Anterior cingulate cortex (tissue), 58 donors: ENCODE measurements at places on chromosomes 4 and X.

- no peak for DNase-seq
Observed at GRCh38 chrX:108590496-108590895, 145.9 kb downstream of the IRS4 start.

- DNase-seq = no peak
Observed at GRCh38 chrX:20670611-20671010, 403.9 kb upstream of the RPS6KA3 start.

- no peak for DNase-seq
Observed at GRCh38 chrX:139204898-139205667, 325.5 kb upstream of the F9 start.

DNA sequence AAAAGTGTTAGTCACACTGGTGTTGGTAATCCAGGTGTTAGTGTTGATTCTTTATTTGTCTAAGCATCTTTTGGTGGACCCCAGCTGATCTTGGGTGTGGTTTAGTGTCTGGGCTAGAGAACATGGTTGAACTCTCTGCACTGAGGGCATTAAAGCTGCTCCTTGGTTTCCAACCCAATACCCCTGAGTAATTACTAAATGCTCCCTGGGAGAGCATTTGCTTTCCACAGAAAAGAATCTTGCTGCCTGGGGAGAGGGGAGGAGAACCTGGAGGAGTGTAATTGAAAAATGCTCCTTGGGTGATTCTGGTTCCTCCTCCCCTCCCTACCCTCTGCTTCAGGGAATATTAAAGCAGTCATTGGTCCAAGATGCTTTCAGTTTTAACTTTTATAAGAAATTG lies 3.1 kb downstream of the GUCY1B1 start:
- DNase-seq = no peak

DNA sequence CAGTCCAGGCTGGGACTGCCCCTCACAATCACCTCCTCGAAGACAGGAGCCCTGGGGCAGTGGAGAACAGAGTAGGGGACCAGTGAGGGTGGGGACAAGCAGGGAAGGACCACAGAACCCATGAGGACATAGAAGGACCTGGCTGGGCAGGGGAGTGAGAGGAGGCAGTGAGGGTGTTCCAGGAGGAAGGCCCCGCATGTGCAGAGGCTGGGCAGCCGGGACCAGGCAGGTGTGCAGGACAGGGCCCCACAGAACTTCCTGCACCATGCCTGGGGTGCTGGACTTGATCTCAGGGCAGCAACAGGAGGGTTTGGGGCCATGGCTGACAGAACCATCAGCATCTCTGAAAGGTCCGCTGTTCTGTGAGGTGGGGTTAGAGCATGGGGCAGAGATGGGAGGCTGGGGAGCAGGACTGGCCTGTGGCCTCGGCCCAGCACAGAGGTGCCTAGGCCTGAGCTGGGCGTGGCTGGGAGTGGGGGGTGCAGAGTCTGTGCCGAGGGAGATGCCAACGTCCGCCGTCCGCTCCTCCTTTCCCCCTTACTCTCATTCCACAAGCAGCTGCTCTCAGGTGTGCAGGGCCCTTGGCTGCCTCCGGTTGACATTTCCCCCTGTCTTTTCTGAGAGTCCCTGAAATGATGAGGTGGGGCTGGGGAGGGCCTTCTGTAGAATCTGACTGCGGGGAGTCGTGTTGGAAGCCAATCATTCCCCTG lies 40.8 kb downstream of the EVC start:
- no peak for DNase-seq

GRCh38 chr4:160894128-160894527 lies 1269.7 kb downstream of the FSTL5 start:
- no peak for DNase-seq

- no peak for DNase-seq
Observed at GRCh38 chrX:67555578-67556203, 11.9 kb downstream of the AR start.

DNA sequence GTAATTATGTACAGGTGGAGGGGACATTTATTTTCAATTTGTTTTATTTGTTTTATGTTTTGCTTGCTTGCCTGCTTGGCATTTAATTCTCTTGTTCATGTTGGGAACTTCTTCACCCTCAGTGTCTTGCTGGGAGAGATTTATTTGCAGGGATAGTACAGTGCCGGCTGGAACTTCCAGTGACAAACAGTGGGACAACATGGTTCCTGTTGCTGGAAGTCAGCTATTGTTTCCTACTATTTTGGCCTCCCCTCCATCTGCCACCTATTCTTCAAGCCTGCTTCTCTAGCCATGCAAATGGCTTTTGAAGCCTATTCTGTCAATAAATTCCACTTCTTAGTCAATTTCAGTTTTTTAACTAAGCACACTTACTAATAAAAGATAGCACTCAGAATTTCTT lies 105.4 kb upstream of the BANK1 start:
- DNase-seq = no peak

DNA sequence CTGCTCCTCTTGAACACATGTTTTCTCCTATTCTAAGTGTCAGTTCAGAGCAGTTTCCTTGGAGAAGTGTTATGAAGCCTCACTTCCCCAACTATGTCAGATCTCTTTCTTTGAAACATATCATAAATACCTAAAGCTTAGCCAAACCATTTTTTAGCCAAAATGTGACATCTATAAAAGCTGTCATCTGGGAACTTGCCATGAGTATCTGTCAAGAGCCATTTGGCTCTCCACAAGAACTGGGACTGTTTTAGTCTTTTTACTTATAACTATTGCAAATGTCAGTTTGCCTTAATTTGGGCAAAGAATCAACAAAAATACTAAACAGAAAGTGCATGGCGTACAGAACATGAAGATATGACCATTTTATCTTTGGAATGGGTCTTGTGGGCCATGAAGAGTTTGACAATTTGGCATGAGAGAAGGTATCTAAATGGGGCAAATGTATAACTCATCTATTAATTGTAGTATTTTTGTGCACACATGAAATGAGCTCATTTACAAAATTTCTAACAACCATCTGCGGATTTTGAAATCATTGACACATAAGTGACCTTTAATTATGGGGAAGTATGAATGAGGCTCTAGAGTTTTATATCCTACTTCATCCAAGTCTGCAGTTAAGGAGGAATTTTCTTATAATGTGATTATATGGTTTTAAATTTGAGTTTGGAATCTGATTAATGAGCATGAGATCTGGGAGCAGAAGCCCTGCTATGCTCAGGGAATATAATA lies 129.1 kb upstream of the PACRGL start:
- no peak for DNase-seq

DNA sequence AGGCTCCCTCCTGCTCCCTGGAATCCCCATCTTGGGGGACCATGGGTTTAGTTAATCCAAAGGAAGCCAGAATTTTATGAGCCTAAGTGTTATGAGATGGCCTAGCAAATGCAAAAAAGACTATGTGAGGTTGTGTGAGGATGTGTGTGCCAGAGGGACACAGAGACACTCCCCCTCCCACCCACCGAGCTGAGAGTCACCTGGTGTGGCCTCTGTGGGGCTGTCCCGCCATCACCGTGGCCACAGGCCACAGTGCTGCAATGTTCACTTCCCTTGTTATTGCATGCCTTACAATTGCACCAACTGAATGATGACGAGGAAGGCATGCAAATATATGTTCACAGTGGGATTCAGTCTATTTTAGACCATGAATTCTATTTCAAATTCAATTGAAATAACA lies 601 bp upstream of the FGFBP2 start:
- no peak for DNase-seq

- DNase-seq = no peak
Observed at GRCh38 chr4:2044119-2044485, 15.0 kb upstream of the NAT8L start.

DNA sequence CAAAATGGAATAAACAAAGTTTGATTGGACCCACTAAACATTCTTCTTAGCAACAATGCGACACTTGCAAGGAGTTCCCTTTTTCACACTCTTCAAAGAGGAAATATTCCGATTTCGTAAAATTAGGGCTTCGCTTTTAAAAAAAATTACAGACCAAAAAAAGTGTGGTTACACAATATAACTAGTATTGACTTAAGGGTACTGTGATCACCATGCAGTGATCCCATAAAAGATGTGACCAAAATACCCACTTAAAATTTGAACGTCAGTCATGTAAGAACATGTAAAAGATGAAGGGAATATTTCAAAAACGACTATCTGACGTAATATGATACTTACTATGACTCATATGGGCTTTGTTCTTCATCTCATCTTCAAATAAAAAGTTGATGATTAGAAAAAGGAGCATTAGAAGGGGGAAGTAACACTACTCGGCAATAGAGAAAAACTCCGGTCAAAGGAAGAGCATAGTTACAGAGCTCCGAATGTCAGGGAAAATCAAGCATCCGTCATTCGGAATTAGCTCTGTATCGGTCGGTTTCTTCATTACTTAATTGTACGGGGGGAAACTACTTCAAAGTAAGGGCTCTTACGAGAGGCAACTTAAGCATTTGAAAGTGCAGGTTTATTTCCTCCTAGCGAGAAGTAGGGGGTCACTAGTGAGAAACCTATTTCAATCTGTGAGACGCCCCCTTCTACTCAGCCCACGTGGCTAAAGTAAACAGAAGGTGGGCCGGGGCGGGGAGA lies 1.3 kb upstream of the TET2 start:
- DNase-seq = no peak

DNA sequence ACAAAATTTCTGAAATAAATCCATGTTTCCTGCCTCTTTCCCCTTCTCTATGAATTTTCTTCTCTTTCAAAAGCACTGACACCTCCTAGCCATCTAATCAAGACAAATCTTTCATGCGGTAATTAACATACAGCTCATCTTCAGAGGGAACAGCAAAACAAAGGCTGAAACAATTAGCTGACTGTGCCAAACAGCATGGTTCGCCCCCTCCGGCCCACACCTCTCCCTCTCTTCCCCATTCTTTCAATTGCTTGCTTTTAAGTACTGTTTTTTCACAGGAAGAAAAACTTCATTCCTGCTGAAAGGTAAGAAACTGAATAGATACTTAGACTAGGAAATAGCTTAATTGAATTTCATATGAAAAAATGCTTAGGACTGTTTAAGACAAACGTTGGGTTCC lies 291.1 kb upstream of the NOCT start:
- no peak for DNase-seq

DNA sequence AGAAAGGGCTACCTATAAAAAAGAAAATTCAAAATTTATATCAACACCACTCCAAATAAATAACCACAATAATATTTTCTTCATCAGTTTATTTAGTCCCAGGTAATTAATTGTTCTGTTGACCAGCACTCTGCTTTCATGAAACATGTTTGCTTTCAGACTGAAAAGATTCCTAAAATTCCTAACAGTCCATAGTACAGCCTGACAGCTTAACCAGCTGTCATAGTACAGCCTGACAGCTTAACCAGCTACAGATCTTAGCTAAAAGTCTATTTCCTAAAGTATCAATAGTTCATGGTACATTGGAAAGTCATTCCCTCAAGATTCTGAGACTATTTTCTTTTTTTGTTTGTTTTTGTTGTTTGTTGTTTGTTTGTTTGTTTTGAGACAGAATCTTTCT lies 144.1 kb upstream of the DDX53 start:
- no peak for DNase-seq

DNA sequence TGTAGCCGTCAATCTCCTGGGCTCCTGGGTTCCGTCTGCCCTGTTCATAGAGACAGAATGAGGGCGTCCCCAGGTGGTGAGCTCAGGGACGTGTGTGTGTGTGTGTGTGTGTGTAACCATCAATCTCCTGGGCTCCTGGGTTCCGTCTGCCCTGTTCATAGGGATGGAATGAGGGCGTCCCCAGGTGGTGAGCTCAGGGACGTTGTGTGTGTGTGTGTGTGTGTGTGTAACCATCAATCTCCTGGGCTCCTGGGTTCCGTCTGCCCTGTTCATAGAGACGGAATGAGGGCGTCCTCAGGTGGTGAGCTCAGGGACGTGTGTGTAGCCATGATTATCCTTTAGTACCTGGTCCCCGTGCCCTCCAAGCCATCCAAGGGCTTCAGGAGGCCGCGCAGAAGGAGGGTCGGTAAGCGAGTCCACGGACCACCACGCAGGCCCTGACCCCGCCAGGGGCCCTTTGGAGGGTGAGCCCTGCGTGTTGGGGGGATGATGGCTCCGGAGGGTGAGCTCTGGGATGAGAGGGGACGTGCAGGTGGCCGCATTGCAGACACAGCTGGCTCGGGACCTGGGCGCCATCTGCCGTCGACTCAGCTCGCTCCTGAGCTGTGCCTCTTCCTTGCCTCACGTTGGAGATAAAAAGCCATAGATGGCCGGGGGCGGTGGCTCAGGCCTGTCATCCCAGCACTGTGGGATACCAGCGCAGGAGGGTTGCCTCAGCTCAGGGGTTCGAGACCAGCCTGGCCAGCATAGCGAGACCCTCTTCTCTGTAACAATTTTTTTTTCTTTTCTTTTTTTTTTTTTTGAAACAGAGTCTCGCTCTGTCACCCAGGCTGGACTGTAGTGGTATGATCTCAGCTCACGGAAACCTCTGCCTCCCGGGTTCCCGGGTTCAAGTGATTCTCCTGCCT lies 5.4 kb upstream of the GTPBP6 start:
- DNase-seq = no peak

DNA sequence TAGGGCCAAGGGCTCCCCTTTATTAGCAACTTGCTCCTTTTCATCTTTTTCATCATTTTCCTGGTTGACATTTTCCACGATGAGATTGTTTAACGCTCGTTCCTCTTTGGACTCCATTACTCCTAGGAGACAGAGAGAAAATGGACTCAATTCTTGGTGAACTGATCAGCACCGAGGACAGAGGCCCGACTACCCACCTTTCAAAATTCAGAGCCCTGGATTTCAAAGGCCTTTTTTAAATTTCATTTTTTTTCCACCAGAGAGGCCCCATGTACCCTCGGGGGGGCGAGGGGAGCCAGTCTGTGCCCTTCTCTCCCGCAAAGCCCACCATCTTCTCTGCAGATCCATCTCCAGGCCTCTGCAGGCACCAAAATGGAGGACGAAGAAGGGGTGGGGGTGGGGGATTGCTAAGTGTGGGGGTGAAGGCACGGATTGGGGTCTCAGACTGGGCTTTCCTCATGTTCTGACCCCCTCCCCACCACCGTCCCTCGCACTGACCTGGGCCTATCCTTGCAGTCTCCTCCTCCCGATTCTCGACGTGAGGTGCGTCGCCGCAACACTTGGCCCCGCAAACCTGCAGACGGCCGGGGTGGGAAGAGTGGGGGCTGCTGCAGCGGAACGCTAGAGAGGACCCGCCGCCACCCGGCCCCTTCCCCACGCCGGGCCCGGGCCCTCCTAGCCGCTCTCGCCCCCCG lies 783 bp downstream of the BEX2 start:
- DNase-seq = no peak
